ENCODE measurements at places on chromosomes 4 and X. TPM values are rescaled to one million over a fixed set of nuclear protein-coding genes. Genes with fewer than 3 reads are reported as not detected.

TEX13B gene
- polyA plus RNA-seq = not detected

ZDHHC15 gene
- 1.0 TPM for polyA plus RNA-seq

VCX3B gene
- not detected for polyA plus RNA-seq

CLDN24 gene
- polyA plus RNA-seq = not detected

ETDB gene
- not detected for polyA plus RNA-seq

MED28 gene
- polyA plus RNA-seq = 13.1 TPM

BMP3 gene
- polyA plus RNA-seq = 0.21 TPM

SGMS2 gene
- polyA plus RNA-seq = 4.5 TPM

PNMA3 gene
- polyA plus RNA-seq = 0.07 TPM

MAGED4B gene
- 5.5 TPM for polyA plus RNA-seq

CYBB gene
- polyA plus RNA-seq = 19.8 TPM

ADRA2C gene
- 2.3 TPM for polyA plus RNA-seq

IL15 gene
- 0.61 TPM for polyA plus RNA-seq

PFKFB1 gene
- polyA plus RNA-seq = 2.4 TPM

ING2 gene
- polyA plus RNA-seq = 8.9 TPM

SYP gene
- 2.1 TPM for polyA plus RNA-seq

RHOXF2B gene
- polyA plus RNA-seq = not detected

ATP2B3 gene
- not detected for polyA plus RNA-seq

NSG1 gene
- 2.2 TPM for polyA plus RNA-seq

INTS12 gene
- 13.5 TPM for polyA plus RNA-seq

HERC5 gene
- polyA plus RNA-seq = 3.7 TPM

KLHL8 gene
- polyA plus RNA-seq = 5.7 TPM

ADH1C gene
- polyA plus RNA-seq = 29.8 TPM

CT45A2 gene
- not detected for polyA plus RNA-seq

LNX1 gene
- polyA plus RNA-seq = 14.1 TPM

GALNTL6 gene
- polyA plus RNA-seq = 0.01 TPM

AMELX gene
- not detected for polyA plus RNA-seq

TRIM60 gene
- polyA plus RNA-seq = not detected

TBC1D8B gene
- polyA plus RNA-seq = 4.0 TPM

All from adipose tissue (tissue), 3 donors.